ENCODE measurements at places on chromosomes 6 and 20.

- DNase-seq, result no peak
Measured at GRCh38 chr6:89520736-89521135, 87.8 kb downstream of the ANKRD6 start.

GRCh38 chr20:4767084-4767483 lies 45.4 kb downstream of the PRND start:
- no peak for DNase-seq

- no peak for DNase-seq
Measured at GRCh38 chr6:13049666-13050254, 278.6 kb downstream of the TBC1D7 start.

DNA sequence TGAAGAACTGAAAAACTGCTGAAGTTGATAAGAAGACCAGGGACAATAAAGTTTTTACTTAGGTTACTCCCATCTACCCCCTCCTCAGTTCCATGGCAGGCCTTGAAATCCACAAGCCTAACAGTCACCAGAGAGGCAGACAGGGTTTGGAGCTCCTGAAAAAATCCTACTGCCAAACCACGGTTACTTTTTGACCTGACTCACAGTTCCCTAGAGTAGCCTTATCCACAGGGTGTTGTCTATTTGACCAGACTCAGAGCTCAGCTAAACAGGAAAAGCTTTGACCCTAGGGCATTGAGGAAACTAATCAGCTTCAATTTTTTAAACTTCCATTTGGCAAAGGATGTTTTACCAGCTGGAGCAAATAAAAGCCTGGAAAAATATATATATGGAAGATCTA lies 257.7 kb upstream of the NT5E start:
- DNase-seq, result no peak

DNA sequence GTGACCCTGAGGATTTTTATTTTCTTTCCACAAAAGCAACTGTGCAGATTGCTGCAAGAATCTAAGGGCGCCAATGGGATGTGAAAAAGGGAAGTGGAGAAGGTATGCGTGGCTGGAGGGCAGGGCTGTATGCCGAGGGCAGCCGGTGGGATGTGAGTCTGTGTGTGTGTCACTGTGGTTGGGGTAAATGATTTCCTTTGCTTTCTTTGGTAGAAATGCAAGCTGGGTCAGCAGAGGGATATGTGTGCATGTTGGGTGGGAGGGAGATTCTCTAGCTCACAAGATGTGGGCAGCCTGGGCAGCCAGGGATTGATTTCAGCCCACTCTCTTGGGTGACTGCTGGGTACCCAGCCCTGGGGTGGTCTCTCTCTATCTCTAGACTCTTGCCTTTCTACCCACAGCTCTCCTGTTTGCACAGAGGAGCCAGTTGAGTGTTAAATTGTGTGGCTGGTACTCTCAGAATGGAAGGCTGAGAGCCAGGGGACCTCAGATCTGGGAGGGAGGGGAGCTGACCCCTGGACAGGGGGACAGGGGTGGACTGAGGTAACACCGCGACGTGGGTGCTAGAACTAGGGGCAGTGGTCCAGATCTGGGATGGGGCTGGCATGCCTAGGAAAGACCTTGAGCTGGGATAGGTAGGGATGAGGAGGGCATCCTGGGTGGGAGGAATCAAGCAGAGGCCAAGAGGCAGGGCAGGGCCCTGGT lies 136.8 kb upstream of the RNF24 start:
- no peak for DNase-seq

DNA sequence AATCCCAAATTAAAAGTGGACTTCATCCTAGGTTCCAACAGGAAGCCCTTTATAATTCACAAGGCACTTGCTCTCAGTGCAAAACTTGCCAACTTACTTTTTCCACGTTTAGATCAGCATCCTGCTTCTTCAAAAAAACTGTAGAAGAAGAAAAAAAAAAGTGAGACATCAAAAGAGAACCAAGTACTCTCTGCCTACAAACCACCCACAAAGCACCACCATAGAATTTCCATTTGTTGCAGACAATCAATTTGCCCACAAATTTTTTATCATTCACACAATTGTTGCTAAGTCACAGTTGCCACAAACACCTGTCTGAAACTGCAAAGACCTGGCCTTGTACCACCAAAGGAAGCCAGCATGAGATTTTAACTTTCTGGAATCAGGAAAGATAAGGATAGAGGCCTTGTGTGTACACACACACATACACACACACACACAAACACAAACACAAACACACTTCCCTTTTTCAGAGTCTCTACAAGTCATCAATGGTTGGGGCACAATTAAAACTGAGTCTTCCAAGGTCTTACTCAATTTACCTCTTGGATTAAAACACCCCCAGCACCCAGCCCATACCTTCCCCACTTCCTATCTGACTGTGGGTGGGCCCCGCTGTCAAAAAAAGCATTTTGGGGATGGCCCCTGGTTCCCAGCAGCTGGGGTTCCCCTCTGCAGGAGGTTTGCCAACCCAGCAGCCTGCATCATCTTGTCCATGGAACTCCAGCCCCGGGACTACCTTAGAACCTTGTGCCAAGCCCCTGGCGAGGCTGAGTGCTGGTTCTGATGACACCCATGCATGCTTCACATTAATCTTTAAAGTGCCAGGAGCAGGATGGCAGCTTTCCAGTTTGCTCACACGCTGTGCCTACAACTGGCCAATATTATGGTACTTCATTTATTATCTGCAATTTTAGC lies 26.5 kb downstream of the FYN start:
- DNase-seq, result no peak

DNA sequence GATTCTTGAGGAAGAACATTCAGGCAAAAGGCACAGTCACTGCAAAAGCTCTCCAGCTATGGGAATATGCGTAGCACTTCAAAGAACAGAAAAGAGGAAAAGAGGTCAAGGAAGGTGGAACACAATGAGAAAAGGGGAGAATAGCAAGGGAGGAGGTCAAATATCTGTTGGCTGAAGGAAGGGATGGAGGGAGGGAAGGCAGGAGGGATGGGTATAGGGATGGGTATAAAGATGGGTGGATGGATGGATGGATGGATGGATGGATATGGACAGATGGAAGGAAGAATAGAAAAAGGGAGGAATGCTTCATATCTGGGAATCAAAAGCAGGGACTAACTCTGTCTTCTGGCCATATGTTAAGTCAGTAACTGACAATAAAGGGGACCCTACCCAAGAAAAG lies 164.2 kb upstream of the TOP1 start:
- no peak for DNase-seq

DNA sequence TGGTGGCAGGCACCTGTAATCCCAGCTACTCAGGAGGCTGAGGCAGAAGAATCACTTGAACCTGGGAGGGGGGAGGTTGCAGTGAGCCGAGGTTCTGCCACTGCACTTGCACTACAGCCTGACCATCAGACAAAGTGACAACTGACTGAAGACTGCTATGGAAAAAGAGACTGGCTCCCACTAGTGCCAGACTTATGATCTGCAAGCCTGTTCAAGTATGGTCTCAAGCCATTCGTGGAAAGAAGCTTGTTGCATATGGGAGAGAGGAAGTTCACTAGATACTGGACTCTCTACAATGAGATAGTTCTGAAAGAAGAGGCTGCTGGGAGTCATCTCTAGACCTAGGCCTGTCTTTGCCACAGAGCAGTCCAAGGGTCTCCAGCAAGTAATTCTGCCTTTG lies 26.7 kb downstream of the MDN1 start:
- peak; percentile 24 for DNase-seq

DNA sequence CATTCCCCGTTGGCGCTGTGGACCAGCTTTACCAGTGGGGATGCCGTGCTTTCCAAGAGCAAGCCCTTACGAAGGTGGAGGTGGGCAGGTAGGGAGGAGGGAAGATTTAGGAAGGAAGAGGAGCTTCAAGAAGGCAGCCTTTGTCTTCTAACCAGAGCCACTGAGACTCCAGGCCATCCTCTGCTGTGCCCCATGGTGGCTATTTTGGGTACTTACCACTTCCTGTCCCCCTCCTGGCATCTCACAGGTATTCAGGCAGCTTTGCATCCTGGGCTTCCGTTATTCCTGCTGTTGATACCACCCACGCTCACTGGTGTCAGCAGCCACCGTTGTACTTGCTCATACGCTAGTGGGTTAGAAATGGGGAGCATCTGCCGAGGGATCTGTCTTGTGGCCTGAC lies 22.9 kb downstream of the ERMARD start:
- DNase-seq, result no peak

- no peak for DNase-seq
Measured at GRCh38 chr6:111278731-111279130, 191.4 kb downstream of the SLC16A10 start.

DNA sequence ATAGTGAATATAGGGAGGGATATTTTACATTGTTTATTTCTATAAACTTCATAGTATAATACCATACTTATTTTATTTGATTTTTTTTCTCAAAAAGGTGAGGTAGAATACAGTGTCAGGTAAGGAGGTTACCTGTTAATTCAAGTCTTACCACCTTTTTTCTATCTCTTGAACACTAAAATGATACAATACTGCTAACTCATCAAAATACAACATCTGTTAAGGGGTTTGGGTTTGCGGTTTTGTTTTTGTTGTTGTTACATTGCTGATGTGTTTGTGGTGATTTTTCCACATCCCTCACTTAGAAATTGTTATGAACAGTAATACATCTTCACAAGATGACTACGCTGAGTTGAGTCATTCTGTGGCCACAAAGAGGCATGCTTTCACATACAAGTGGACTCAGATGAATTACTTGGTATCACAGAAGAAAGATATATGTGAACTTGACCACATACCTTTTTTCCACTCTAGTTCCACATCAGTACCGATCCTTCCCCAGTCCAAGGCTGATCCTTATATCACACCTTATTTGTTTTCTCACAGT lies 139.4 kb upstream of the ID4 start:
- no peak for DNase-seq

- DNase-seq, result no peak
Measured at GRCh38 chr6:127415096-127415495, 44.1 kb downstream of the KIAA0408 start.

GRCh38 chr6:150539568-150539967 lies 60.1 kb upstream of the PLEKHG1 start:
- no peak for DNase-seq

- DNase-seq, result no peak
Measured at GRCh38 chr6:125853756-125854155, 63.0 kb downstream of the NCOA7 start.

DNA sequence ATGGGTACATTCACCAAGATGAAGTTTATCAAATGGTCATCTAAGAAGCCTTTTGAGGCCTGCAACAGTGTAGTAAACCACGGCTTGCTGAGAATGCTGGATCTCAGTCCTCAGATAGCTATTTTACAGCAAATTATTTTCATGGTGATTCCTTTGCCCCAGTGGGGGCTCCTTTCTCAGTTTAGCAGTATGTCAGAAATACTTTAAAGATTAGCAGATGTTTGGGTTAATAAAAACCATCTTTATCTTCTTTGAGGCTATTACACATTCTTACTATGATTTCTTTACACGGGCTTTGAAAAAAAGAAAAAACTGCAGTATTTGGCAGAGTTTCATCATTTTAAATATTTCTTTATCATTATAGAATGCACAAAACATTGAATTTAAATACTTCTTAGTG lies 10.7 kb downstream of the MYLIP start:
- no peak for DNase-seq

DNA sequence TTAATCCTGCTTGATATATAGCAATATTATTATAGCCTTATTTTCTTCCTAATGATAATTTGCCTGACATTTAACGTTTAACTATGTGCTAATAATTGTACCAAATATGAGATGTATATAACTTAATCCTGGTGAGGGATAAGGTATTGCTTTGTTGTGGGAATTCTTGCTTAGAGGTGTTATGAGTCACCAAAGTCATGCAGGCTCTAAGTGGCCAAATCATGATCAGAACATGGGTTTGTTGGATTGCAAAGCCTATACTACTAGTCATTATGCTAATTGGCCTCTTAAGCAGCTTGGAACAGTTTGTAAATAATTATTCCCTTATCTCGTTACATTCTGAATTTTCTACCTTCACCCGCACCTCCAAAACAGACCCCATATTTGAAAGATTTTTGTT lies 21.9 kb upstream of the C6orf141 start:
- DNase-seq, result no peak

GRCh38 chr20:45950330-45950646 lies 15.8 kb downstream of the PCIF1 start:
- no peak for DNase-seq

- DNase-seq, result no peak
Measured at GRCh38 chr6:46638650-46639049, 14.0 kb downstream of the CYP39A1 start.

DNA sequence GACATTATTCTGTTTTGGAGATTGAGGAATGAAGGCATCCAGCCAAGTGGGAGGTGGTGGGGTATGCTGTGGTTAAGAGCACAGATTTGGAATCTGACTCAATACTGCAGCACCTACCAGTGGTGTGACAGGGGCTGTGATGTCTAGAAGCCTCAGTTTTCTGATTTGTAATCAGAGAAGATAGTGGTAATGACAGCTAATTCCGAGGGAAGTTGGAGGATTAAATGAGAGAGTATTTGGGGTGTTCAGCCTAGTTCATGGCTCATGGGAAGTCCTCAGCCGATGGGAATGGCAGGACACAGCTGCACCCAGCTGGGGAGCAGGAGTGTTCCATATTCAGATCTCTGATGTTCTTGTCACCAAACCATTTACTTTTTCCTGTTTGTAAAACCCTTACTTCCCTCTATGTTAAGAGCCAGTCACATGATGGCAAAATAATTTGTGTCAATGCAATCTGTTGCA lies 9.3 kb downstream of the SLC9A8 start:
- DNase-seq, result no peak

GRCh38 chr6:80272988-80273387 lies 166.5 kb downstream of the BCKDHB start:
- DNase-seq, result no peak

DNA sequence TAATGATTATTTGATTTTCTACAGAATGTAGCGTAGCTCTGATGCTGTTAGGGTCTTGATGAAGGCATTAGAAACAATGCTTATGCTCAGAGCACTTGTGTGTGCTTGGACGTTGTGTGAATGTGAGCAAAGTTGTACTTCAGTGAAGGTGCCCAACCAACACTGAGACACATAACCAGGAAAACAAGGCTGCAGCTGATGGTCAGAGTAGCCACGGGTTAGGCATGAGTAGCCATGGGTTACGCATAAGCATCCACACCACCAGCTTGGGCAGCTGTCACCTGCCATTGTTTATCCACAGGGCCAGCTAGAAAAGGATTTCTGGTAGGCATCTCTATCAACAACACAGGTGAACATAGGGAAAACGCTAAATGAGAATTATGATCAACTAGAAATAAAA lies 326.6 kb downstream of the NRN1 start:
- DNase-seq, result no peak

GRCh38 chr6:73884540-73884939 lies 188.5 kb downstream of the CD109 start:
- no peak for DNase-seq

DNA sequence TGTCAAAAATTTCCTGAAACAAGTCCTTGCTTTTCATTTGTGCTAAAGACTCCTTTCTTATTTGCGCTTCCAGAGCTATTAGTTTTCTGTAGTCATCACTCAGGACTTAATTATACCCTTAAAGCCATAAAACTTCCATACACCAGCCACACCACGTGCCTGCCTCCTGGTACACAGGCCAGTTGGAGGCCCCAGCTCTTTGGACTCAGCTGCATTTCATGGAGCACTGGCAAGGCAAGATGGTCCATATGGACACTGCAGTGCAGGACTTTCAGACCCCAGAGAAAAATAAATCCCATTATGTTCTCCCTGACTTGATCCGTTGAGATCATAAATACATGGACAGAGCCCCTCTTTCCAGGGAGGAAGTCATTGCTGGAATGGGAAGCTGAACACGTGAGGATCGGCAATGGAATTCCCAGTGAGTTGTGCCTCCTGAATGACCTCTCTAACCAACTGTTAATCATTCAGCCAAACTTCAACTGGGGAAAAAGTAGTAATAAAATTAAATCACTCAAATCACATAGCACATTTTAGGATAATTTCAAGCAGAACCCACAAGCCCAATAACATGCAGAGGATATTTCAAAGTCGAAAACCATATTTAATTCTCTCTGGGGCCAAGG lies 173.1 kb downstream of the HACE1 start:
- no peak for DNase-seq

Data from HAP-1 (cell line).